ENCODE measurements at places on chromosomes 1 and 21.

DNA sequence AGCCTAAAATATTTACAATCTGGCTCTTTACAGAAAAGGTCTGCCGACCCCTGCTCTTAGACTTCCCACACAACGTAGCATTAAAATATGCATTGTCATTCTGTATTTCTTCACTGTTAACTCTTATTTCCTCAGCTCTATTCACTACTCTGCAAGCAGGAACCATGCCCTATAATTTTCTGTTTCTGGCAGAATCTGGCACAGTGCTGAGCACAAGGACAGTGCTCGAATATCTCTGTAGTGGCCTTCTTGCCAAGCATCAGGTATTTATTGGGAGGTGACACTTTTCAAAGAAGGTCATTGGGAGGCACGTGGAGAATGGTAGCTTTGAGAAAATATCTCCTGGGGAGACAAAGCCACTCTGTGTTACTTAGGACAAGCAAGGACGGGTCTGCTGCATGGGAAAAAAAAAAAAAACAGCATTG is 77.9 kb downstream of the PSMG1 start:
- no peak for DNase-seq

- DNase-seq: no peak
These were observed 143.6 kb downstream of the VAV3 start for GRCh38 chr1:107821340-107821739.

GRCh38 chr1:206962272-206962671 is 8.0 kb downstream of the FCAMR start:
- no peak for DNase-seq

GRCh38 chr1:224211206-224211962 is 28.3 kb downstream of the DEGS1 start:
- DNase-seq: no peak

GRCh38 chr1:29282924-29283803 is 46.8 kb downstream of the PTPRU start:
- peak; percentile 46 for DNase-seq

DNA sequence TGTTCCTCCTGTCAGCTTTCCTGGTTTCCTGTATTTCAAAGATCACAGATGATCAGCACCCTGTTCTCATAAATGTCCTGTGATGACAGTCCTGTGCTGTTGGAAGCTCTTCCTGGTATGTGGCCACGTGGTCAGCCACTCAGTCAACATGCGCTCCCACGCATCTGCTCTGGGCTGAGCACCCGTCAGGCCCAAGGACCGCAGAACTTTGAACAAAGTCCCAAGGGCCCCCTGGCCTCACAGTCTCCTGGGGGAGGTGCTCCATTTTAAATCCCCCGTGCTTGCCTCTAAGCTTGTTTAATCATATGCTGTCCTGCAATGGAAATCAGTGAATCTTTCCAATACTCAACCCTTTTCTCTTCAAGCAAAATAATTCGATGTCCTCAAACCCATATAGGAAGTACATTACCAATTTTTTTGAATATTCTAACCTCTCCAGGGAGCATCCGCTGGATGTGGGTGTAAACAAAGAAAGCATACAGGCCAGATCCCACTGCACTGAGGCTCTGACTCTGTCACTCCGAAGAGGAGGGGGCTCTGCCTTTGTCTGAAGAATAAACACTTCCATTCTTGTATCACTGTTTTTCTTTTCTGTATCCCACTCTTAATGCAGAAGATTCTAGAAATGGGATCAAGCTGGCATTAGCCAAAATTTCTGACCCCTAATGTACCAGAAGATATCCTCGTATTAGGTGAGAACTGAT is 250.3 kb downstream of the SDCCAG8 start:
- DNase-seq: no peak
